ENCODE measurements at places on chromosomes 5 and 9.

- no peak for DNase-seq
Observed at GRCh38 chr9:123614306-123615263, 258.6 kb downstream of the CRB2 start.

DNA sequence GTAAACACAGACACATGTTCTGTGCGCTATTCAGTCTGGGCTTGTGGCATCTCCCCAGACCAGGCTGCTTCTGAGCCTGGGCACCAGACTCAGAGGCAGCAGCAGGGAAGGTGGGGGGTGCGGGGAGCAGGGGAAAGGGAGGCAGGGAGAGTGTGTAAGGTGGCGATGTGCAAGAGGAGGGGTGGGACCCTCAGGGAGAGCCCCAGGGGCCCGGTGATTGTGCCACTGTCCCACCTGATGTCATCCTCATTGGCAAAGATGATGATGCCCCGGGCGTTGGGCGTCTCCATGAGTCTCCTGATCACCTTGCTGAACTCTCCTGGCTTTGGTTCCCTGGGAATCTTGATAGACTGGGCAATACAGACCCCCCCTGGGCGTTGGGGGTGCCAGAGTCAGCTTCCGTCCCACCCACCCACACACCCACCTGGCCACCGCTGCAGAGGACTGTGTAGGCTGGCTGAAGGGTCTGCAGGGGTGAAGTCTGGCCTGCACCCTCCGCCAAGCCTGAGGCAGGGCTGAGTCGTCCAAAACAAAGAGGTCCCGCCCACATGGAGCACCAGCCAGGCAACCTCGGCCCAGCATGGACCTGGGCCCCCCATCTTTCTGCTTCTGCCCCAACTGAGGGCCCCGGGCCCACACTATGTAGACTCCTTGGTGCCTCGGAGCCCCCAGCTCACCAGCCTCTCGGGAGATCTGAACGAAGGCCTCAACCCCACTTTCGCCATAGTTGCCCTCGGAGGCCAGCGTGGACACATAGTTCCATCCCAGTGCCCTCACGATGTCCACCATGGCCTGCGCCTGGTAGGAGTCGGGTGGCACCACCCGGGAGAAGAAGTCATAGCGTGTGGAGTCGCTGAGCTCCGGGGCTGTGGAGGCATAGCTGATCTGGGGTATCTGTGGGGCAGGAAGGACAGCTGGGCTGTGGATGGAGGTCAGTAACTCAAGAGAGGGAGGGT is 3.7 kb downstream of the GRM6 start:
- no peak for DNase-seq

- no peak for DNase-seq
Observed at GRCh38 chr5:89047571-89047970, 164.6 kb upstream of the MEF2C start.

DNA sequence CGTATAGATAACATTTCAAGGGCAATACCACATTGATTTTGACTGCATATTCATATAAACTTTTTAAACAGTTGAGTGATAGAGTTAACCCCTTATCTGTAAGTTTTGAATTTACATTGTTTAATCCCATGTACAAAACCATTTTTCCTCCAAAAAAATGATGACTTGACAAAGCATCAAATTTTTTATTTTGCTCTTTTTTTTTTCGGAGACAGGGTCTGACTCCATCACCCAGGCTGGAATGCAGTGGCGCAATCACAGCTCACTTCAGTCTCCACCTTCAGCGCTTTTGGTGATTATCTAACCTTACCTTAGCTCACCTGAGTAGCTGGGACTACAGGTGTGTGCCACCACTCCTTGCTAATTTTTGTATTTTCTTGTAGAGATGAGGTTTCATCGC is 1670.1 kb upstream of the CDH9 start:
- DNase-seq, result no peak

GRCh38 chr5:44099643-44100042 is 289.6 kb downstream of the FGF10 start:
- no peak for DNase-seq

DNA sequence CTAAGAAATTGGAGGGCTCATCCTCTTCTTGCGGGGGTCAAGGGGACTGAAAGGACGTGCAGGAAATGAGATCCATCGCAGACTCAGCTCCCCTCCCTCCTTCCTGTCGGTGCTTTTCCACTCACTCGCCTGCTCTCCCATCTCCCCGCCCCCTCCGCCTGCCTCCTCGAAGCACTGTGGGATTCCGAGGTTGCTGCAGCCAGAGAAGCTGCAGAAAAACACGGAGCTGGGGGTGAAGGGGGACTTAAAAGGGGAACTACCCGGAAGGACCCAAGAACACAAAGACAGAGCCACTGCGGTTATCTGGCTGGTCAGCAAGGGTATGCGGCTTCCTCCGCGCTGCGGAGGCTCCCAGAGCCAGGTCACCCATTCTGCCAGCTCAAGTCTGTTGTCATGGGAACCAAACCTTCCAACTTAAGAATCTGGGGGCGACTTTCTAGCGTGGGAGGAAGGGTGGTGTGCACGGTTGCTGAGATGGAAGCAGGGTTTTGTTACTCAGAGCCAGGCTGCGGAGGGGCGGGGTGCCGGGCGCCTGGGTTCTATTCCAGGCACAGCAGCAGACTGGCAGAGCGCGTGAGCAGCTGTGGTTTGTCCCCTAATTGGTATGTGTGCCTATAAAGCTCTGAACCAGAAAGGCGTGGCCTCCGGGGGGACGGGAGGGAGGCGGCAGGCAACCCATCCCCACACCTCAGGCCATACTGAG is 24.9 kb downstream of the PCDHGC5 start:
- DNase-seq, result peak; percentile 46

All from activated CD4-positive, alpha-beta T cell treated with anti-CD3 and anti-CD28 coated beads, Interleukin-10, Interleukin-2, amounts not matched to agents 100 ng/mL and 50 ng/mL, durations not matched to agents 16 hours and 8 hours (primary cell).